Activated T-cell treated with anti-CD3 and anti-CD28 coated beads, Interleukin-2, amount 50 U/mL, for 4 hours (primary cell): ENCODE measurements at places on chromosomes 2 and 18.

DNA sequence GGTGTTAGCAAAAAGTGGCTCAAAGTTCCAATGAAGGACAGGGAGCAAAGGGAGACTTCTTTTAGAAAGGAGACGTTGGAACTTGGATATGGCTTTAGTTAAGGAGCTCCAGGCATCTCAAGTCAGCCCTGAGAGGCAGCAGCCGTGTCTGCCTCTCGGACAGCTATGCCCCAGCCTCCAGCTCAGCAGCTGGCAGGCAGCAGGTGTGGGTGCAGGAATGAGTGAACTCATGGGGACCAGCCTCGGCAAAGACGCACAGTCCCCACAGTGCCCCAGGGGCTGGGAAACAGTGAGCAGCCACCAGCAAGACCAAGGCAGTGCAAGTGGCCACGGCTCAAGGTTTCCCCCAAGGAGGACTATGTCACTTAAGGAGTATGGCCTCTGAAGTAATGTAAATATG, 1.6 kb upstream of the LRRFIP1 start:
- no peak for DNase-seq

- no peak for DNase-seq
Measured at GRCh38 chr2:186540941-186541340, 48.9 kb upstream of the ITGAV start.

GRCh38 chr2:239013678-239013976, 165.7 kb downstream of the TWIST2 start:
- no peak for DNase-seq

GRCh38 chr18:24995056-24995455, 356.9 kb downstream of the ZNF521 start:
- DNase-seq: no peak

DNA sequence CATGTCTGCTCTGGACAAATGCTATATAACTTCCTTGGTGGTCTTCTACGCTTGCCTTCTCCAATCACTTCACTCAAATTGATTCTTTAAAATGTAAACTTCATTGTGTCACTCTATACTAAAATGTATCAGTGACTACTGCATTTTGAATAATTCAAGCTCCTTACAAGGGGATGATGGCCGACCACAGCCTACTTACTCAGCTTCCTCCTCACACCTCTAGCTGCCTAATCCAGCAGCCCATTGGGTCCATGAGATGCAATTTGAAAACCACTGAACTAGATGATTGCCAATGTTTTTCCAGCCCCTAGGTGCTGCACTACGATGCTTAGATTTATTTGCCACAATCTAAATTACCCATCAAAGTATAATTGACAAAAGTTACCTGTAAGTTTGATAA, 120.7 kb downstream of the CTAGE1 start:
- no peak for DNase-seq
